ENCODE measurements at places on chromosomes 16 and 17.

DNA sequence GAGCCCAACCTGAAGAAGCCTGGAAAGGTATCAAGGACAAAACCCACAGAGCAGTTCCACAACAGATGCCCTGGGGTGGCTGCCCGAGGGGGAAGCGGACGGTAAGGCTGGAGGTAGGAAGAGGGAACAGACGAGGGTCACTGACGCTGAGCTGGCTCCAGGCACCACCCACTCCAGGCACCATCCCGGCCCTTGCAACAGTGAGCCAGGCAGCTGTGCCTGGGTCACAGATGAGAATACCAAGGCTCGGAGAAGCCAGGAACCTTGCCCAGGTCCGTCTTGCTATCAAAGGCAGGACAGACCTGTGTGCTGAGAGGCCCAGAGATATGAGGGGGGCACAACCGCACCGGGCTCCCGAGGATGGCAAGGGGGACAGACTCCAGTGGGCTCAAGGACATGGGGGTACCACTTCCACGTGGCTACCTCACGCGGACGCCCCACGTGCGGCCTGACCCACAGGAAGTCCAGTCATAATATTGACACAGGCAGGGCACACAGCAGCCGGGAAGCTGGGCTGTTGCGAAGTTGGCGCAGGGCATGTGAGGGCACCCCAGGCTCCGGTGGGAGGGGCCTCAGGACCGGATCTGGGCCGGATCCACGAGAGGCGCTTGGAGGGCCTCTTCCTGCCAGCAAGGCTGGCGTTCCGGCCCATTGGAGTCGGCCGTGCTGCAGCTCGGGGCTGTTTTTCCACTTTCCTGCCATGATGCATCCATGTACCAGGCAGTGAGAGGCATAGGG, 29.9 kb downstream of the PEMT start:
- DNase-seq, result no peak

DNA sequence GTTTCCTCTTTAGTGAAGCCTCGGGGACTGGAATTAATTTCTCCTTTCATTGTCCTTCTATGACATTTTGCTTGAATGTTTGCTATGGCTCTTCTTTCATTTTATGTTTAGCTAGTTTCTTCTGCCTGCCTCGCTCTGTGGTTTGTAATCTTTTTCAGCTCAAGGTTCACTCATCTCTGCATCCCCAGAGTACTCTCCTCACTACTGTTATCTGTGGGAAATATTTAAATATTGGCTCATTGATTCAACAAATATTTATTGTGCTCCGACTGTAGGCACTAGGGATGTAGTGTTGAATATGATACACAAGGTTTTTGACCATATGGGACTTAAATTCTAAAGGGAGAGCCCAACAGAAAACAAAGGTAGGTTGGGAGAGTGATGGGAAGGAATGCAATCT, 195.9 kb downstream of the PHKB start:
- DNase-seq, result no peak

- no peak for DNase-seq
Measured at GRCh38 chr16:51734220-51734619, 583.1 kb upstream of the SALL1 start.

DNA sequence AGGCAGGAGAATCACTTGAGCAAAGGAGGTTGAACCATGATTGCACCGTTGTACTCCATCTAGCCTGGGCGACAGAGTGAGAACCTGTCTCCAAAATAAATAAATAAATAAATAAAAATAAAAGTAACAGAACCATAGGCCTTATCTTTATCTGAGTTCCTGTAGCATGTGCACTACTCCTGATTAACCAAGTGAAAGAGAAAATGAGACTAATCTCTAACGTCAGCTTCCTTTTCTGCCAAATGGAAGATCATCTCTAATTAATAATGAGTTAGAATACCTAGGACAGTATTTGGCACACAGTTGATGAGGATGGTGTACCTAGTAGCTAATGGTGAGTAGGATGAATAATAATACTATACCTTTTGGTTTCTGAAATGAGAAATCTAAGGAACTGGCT, 520.4 kb downstream of the WWOX start:
- no peak for DNase-seq

- no peak for DNase-seq
Measured at GRCh38 chr16:66924527-66925321, 611 bp downstream of the RRAD start.

- peak; percentile 22 for DNase-seq
Measured at GRCh38 chr17:6712058-6712853, 913 bp downstream of the SLC13A5 start.

DNA sequence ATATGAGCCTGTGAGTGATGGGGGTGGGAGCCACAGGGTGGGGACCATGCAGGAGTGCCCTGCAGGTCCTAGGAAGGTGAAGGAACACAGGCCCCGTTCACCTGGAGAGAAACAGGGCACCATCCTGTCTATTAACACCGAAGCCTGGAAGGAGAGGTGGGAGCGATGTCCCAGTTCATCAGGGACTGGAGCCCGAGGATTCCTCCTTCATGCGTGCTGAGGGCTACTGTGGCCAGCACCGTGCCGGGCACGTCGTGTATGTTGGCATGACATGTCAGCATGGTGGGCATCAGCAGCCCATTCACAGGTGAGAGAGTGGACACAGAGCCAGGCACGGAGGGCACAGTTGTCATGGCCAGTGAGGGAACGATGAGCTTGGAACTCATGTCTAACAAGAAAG, 1.4 kb downstream of the WFIKKN2 start:
- DNase-seq, result no peak

GRCh38 chr16:17433577-17434451, 36.9 kb downstream of the XYLT1 start:
- DNase-seq, result peak; percentile 95

- DNase-seq, result no peak
Measured at GRCh38 chr16:4884209-4884608, 36.9 kb downstream of the UBN1 start.

GRCh38 chr16:83925957-83926725, 26.9 kb upstream of the OSGIN1 start:
- no peak for DNase-seq

DNA sequence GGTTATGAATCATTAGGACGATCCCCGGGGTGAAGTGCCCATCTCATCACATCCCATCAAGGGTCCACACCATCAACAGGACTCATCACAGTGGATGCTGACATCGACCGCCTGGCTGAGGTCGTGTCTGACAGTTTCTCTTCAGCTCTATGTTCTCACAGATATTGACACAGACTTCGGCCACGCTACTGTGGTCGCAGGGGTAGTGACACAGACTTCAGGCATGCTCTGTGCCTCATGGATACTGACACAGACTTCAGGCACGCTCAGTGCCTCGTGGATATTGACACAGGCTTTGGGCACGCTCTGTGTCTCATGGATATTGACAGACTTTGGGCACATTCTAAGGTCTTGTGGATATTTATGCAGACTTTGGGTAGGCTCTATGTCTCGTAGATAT, 50.1 kb downstream of the KLHDC4 start:
- DNase-seq, result no peak

GRCh38 chr16:67393111-67393787, at the start of gene TPPP3:
Gene TPPP3 (minus strand): TSS chr16:67393498. CDS start chr16:67391111, 2,387 bp downstream.
- peak; percentile 93 for DNase-seq

Measured in umbilical cord (tissue), 2 donors.